ENCODE measurements at places on chromosomes 6 and 20.

DNA sequence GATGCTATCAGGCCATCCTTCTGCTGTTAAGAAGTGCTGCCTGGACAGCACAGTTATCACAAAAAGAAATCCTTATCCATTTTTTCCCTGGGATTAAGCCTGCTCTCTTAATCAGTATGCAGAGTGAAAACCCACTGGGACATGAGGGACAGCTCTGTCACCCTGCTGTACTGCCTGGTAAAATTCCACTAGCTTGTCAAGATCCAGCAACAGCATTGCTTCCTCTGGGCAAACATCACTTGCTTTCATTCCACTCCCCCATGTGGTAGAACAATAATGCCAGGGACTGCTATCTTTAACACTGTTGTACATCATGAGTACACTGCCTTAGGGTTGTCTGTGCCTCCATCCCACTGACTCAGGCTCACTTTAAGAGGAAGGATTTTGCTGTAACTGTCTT, 331.3 kb downstream of the KIF16B start:
- no peak for DNase-seq

DNA sequence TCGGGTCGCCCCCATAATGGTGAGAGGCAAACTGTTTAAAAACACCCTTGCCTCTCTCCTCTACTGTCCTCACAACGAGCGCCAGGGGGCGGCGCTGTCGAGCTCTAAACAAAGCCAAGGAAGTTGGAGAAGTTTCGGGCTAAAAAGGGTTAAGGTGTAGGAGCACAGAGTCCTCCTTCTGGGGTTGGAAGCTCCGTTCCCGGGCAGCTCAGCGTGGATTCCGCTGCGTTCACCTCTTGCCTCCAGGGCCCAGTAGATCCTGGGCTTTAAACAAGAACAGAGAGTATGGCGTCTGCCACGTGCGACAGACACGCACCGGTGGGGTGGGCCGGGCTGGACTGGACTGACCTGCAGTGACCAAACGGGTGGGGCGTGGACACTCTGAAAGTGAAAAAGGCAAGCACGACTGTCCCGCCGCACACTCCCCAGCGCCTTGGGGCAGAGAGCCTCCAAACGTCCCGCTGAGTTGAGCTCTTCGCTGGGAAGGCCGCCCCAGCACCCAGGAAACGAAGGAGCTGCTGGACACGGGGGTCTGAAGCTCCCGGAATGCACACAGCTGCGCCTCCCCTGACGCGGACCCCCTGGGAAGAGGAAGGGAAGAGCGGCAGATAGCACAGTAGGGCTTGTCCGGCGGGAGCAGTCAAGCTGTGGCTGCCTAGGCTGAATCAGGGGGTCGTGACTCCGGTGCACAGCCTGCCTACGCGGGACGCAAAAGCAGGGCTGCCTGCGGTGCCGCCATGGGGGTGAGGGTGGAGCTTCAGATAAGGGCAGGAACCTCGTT, 1.6 kb upstream of the THBD start:
- DNase-seq = no peak

GRCh38 chr6:6565488-6565887, 23.0 kb upstream of the LY86 start:
- DNase-seq = no peak

DNA sequence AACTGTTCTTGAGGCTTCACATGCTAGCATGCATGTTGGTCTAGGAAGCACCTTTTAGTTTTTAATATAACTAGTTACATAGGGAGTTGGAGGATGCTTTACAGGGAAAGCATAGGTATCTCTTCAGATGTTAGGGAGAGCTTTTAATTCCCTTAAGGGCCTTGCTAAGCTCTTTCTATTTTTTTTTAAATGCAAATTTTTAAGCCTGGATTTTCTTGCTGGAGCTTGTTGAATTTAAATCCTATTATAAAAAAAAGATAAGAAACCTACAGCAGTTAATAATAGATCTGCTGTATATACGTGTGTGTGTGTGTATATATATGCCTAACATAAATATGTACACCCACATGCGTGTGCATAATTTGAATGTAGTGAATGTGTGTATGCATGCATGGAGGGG, 79.0 kb downstream of the FIG4 start:
- DNase-seq = no peak

GRCh38 chr6:16505711-16506357, 255.4 kb downstream of the ATXN1 start:
- no peak for DNase-seq
